ENCODE measurements at places on chromosomes 3 and 15.

- DNase-seq = no peak
These were observed 1013.3 kb upstream of the SEMA6D start for GRCh38 chr15:46703871-46704637.

DNA sequence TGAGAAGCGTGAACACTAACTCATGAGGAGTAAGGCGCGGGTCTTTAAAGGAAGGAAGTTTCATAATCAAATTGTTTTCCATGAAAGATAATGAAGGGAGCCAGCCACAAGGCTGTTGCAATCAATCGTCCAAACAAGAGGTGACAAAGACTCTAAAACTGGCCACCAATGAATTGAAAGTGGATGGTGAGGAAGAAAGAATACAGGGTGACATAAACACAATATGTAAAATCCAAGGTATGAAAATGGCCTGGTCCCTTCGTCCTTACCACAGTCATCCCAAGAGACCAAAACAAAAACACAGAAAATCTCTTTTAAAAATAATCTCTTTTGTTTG lies 12.0 kb downstream of the CD86 start:
- DNase-seq = no peak

GRCh38 chr15:74903676-74904075 lies 3.0 kb downstream of the FAM219B start:
- DNase-seq = no peak

DNA sequence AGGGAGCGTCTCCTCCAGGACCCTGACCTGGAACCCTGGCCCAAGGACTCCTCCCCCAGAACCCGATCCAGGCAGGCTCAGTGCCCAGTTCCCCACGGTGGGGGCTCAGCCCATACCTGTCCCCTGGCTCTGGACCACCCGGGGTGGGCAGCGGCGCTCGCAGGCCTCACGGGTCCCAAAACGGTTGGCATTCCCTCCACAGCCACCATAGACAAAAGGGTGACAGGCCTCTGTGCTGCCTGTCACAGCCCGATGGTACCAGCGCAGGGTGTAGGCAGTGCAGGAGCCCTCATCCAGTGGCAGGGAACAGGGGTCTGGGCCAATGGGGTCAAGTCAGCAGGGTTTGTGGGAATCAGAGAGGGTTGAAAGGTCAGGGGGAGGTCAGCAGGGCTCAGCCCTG lies 1.1 kb upstream of the UCN2 start:
- no peak for DNase-seq

GRCh38 chr15:41241221-41241964 lies 10.3 kb downstream of the CHP1 start:
- no peak for DNase-seq
